Activated T-cell treated with anti-CD3 and anti-CD28 coated beads for 24 hours (primary cell): ENCODE measurements at places on chromosomes 6 and 20.
A peak's percentile ranks its signal among the peaks of the same experiment; 100 is the strongest.

GRCh38 chr6:2510316-2510715 lies 240.4 kb downstream of the MYLK4 start:
- DNase-seq = no peak

DNA sequence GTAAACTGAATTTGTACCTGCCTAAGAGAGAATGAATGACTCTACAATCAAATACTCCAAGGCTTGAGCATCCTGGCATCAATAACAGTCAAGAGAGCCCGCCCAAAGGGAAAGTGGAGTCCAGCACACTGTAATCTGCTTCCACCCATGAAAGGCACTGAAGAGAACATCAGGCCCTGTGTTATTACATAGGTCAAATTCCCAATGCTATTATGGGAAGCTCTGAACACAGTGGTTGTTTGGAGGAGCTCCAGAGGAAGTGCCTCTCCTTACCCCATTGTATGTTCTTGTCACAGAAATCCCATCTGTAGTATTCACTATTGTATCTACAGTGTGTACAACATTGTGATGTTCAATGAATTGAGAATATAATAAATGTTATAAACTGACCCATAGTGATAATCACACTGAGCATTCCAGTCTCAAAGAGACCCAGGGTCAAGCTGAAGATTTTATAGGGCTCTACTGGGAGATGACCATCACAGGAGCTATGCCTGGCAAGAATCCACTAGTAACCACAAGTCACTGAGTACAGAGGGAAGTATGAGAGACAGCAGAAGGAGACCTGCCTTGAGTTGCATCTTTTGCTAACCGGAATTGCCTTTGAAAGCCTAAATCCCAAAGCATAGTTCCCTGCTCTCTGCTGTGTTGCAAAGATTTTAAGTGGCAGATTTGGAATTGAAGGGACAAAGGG lies 446.7 kb downstream of the GJA1 start:
- DNase-seq = no peak

DNA sequence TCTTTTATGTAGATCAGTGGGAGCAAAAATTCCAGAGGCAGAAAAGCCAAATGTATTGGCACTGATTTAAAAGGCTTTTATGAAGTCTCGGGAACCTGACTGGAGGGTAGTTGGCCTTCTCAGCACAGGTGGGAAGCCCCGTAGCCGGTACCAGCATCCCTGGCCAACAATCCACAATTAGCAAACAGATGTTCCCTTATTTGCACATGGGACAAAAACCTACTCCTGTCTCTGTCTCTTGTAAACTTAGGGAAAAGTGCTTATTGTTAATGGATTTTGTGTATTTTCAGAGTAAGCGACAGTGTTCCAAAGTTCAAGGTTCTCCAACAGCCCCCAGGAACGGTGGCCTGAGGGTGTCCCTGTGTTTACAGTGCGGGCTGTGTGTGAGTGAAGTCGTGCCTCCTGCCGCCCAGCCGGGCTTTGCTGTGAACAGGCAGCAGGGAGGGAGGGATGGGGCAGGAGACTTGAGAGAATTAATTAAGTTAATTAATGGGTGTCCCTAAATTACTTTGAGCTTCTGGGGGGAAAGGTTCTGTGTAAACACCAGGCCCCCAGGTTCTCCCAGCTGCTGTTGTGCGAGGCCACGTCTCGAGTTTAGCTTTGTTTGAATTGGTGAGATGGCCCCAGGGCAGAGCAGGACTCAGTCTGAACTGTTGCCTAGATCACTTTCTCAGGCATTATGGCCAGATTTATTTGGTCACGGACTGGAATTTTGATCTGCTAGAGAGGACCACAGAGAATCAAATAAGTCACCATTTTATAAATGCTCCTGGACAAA lies 3.9 kb downstream of the SYNJ2 start:
- DNase-seq = no peak

GRCh38 chr6:129598244-129599187 lies 111.5 kb downstream of the ARHGAP18 start:
- no peak for DNase-seq

DNA sequence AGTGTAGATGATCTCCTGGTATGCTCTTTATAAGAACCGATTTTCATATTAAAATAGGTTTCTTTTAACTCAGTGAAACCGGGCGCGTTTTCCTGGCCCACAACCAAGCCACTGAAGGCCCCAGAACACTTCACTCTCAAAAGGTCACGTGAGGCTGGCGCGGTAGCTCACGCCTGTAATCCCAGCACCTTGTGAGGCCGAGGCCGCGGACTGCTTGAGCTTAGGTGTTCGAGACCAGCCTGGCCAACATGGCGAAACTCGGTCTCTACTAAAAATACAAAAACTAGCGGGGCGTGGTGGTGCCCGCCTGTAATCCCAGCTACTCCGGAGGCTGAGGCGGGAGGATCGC lies 402 bp upstream of the TAF8 start:
- no peak for DNase-seq

- no peak for DNase-seq
These were observed 85.1 kb downstream of the PHF20 start for GRCh38 chr20:35856866-35857265.

DNA sequence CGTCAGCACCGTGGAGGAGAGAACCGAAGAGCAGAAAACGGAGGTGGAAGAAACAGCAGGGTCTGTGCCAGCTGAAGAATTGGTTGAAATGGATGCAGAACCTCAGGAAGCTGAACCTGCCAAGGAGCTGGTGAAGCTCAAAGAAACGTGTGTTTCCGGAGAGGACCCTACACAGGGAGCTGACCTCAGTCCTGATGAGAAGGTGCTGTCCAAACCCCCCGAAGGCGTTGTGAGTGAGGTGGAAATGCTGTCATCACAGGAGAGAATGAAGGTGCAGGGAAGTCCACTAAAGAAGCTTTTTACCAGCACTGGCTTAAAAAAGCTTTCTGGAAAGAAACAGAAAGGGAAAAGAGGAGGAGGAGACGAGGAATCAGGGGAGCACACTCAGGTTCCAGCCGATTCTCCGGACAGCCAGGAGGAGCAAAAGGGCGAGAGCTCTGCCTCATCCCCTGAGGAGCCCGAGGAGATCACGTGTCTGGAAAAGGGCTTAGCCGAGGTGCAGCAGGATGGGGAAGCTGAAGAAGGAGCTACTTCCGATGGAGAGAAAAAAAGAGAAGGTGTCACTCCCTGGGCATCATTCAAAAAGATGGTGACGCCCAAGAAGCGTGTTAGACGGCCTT lies 41.6 kb downstream of the ZBTB2 start:
- DNase-seq = no peak

DNA sequence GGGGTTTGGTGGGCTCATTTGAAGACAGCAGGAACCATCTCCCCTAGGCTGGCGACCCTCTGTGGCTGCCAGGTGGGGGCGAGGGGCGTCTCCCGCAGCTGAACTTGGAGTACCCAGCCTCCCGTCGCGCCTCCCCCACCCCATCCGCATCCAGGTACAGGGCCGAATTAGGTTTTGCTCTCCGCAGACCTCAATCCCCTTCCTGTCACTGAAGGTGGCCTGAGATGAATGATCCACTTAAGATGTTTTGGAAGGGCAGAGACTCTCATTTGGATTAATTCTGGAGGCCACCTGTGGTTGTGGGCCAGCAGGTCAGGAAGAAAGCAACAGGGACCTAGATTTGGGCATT lies 493 bp downstream of the CD83 start:
- DNase-seq = no peak

- DNase-seq = no peak
These were observed 94.7 kb upstream of the NFATC2 start for GRCh38 chr20:51637241-51637640.

DNA sequence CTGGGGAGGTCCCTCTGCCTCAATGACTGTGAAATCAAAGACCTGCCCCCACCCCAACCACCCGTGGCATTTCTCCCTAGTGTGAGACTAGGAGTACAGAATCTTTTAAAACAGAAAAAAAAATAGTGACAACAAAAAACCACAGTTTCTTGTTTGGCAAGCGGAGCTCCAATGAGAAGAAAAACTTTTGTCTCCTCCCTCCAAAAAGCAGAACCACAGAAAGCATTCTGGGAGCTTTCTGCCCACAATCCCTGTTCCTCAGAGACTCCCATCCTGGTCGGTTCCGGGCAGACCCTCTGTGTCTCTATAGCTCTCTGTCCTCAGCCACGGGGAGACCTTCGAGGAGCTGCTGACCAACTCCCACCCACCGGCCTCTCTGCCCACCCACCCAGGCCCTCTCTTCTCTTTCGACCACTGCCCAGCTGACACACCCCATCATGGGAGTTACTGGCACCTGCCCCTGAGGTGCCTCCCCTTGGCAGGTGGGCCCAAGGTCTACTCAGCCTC lies 4.9 kb downstream of the PREX1 start:
- DNase-seq = no peak

DNA sequence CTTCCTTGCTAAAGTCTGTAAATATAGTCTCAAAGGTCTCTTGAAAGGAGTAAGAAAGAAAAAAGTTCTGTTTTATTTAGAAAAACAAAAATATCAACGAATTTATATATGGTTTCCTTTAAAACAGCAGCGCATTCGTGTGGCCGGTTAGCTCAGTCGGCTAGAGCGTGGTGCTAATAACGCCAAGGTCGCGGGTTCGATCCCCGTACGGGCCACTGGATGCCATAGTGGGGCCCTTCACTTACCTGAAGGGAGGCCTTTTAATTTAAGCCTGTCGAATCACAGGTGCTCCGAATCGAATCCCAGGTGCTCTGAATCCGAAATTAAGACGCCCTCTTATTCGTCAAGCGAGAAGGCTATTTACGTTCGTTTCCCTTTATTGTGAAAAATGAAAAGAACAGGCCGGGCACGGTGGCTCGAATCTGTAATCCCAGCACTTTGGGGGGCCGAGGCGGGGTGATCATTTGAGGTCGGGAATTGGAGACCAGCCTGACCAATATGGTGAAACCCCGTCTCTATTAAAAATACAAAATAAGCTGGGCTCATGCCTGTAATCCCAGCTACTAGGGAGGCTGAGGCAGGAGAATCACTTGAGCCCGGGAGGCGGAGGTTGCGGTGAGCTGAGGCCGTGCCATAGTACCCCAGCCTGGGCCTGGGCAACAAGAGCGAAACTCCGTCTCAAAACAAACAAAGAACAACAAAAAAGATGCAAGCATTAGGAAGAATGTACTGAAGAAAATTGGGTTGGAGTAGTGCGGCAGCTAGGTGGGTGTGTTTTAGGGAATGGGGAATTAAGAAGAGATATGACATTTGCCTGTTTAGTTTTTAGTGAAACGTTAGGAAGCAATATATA lies 195.8 kb upstream of the ZNF184 start:
- DNase-seq = peak; percentile 65

DNA sequence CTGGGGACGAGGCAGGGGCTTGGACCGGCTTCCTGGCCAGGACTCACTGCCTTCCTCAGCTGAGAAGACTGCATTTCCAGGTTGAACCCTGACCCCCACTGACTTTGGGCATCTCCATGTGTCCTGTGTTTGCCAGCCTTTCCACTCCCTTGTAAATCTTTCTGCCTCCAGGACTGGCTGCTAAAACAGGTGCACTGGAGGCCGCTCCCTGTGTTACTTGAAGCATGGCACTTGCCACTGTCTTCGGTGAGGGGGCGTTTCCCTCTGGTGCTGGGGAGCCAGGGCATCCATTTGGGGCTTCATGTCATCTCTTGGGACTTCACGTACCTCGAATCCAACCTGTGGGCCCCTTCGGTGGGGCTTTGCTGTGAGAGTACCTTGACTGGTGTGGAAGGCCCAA lies 6.7 kb upstream of the RBM38 start:
- DNase-seq = no peak

- DNase-seq = no peak
These were observed 52.4 kb downstream of the TNFAIP3 start for GRCh38 chr6:137919502-137919823.

- DNase-seq = no peak
These were observed 58.2 kb upstream of the NAA20 start for GRCh38 chr20:19958928-19959327.

DNA sequence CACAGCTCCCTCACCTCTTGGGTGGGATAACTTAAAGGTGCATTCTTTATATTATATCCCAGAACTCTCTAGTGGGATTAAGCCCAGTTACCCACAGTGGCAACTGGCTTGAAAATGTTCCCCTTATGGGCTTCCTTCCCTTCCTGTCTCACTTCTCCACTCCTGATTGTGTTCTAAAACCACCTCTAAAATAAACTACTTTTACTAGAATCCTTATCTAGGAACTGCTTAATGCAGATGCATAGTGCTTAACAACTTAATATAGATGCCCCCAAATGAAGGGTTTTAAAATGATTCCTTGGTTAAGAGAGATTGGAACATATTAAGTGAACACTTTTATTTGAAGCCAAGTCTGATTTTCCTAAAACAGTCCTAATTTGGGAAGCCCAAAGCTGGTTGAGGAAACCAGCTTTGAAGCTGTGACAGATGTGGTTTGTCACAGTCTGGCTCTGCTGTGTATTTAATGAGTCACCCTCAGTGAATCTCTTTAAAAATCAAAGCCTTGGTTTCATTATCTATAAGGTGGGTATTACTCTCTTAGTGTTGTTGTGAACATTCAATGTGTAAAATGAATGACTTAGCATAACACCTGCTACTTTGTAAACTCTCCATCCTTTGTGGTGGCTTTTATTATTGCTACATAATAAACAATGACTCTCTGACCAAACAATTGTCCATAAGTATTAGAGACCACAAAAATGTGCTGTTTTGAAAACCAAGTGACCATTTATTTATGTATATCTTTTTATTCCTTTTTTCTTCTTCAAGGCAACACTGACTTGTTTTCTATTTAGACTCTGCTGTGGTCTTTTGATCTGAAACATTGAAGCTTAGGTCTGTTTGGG lies 24.4 kb downstream of the PLCB1 start:
- no peak for DNase-seq

- no peak for DNase-seq
These were observed 2.0 kb upstream of the TRMT11 start for GRCh38 chr6:125984311-125984710.
